EL (cell line): ENCODE measurements at places on chromosomes 12 and 14.

- no peak for DNase-seq
Measured at GRCh38 chr12:29728030-29728429, 55.7 kb downstream of the TMTC1 start.

GRCh38 chr14:104386151-104386841 lies 193.3 kb upstream of the C14orf180 start:
- no peak for DNase-seq

DNA sequence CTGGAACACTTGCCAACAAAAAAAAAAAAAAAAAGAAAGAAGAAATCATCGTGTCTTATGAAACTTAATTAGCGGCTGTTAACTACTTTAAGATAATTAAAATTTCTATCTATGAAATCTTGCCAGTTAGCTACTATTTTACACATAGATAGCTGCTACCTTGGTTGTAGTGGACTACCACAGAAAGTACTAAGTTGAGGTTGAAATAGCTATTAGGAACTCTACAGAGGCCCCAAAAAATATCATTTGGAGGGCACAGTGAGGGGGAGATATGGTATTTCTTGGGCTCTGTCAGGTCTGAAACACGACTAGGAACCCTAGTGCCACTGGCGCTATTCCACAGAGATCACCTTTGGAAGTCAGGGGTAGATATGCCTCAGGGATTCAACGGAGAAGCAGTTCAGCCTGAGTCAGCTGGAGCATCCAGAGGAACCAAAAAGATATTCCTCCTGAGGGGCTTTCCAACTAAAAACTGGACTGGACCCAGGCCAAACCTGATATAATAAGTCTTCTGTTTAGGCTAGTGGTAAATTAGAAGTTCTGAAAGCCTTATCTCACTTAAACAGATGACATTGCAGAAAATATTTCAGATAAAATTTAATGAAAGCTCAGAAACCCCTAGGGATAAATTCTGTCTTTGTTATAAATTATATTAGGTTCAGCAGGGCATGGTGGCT lies 126.1 kb downstream of the EPS8 start:
- DNase-seq = no peak

DNA sequence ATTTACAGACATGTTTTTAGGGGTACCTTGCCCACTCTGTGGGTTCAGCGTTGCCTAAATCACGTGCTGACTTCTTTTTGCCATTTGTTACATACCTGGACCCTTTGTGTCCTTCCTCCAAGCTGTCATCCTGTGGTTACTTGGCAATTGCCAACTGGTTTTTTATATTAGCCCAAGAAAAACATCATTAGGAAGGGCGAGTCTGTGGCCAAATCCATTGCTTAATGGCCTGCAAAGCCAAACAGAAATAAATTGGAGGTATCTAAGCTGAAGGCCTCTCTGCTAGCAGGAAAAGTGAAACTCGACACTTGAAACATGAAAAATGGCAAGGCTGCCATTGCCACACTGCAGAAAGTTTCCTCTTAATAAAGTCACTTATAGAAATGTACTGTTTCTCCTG lies 190.4 kb downstream of the NUAK1 start:
- no peak for DNase-seq
